ENCODE measurements at places on chromosomes 11 and 22.

DNA sequence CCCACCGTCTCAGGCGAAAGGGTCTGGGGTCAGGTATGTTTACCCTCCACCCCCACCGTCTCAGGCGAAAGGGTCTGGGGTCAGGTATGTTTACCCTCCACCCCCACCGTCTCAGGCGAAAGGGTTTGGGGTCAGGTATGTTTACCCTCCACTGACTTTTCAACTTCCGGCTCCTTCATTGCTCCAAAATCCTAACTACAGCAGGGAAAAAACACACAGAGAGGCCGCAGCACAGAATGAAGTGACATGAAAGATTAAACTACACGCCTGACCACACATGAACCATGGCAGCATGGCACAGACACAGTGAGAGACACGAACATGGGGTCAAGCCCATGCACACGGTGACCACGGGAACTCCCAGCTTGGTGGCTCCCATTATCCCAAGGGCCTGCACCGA lies 634.9 kb upstream of the B3GAT1 start:
- no peak for DNase-seq

- no peak for DNase-seq
These were observed 27.3 kb downstream of the FAM168A start for GRCh38 chr11:73570415-73571114.

GRCh38 chr11:121437686-121438078 lies 14.4 kb upstream of the SORL1 start:
- no peak for DNase-seq

- DNase-seq, result no peak
These were observed 78.4 kb upstream of the DBX1 start for GRCh38 chr11:20238712-20239111.

DNA sequence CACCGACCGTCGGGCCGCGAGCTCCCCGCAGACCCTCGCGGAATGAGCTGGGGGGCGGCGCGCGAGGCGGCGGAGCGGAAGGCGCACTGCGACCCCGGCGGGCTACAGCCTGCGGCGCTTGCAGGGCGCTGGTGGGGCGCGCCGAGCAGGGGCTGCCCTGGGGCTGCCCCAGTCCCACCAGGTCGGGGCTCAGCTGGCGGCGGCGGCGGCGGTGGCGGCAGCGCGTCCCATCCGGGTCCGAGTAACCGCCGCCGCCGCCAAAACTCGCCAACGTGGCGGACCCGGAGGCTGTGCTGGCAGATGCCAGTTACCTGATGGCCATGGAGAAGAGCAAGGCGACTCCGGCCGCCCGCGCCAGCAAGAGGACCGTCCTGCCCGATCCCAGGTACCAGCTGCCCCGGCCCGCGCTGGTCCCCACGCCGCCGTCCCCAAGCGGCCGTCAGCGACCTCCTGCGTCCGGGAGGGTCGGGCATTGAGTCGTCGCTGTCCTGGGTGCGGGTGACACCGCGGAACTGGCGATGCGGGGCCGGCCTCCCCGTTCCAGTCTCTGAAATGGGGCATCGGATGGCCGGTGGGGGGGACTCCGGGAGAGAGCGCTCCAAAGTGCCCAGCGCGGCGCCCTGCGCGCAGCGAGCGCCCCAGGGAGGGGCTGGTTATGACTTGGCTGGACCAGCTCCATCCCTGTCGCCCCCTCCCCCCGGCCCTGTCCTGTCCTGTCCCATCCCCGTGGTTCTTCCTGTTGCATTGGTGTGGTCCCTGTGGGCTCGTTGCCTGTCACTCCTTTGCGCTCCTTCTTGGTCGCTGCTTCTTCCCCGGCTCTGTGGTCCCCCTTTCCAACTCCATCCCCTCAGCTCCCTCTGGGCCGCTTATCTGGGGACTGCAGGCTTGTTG lies 63.5 kb downstream of the CRYBB2 start:
- DNase-seq, result no peak

DNA sequence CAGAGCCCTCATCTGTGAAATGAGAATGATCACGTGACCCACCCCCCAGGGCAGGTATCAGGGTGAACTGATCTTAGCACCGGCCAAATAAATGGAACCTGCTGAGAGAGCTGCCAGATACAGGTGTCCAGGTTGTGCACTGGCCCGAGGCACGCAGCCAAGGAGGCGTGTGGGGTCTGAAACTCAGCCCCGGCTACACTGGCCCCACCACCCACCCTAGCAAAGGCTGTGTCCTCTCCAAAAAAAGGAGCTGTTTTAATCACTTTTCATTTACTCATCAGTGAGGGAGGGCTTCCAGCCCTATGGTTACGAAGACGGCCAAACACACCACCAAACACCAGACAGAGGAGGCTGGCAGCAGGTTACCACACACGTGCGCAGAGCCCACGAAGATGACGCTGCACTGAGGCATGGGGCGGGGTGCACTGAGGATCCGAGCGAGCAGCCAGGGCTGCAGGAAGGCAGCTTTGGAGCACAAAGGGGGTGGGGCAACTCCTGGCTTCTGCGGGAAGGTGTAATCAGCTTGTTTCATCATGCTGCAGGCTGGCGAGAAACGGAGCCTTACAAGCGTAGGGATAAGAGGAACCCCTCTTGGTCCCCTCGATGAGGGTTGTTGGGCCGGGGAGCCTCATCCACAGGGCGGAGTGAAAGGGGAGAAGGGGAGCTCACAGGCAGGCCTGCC lies 19.5 kb upstream of the SLC22A12 start:
- DNase-seq, result no peak

DNA sequence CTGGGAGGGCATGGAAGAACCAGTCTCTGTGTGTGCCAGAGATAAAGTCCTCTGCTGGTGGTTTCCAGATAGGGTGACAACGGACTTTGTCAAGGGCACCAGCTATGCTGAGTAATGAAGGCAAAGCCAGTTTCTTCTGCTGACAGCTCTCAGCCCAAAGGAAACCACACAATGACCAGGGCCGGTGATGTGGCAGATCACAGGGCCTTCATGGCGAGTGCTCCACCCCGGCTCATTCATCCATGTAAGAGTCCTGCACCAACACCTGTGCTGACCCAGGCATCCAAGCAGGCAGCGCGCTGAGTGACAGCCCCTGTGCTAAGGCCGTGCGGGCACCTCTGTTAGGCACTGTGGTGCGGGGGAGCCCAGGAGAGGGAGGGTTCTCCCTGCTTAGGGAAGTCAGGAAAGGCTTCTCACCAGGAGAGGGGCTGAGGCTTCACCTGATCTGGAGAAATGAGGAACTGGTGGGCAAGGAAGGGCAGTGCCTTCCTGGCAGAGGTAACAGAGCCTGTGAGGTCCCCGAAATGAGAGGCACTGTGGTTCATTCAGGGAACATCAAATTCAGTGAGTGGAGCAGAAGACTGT lies 33.8 kb downstream of the TP53I11 start:
- DNase-seq, result no peak

GRCh38 chr11:59247531-59248227 lies 35.0 kb upstream of the MPEG1 start:
- no peak for DNase-seq

- DNase-seq, result no peak
These were observed 45.5 kb upstream of the FTH1 start for GRCh38 chr11:62012832-62013461.

DNA sequence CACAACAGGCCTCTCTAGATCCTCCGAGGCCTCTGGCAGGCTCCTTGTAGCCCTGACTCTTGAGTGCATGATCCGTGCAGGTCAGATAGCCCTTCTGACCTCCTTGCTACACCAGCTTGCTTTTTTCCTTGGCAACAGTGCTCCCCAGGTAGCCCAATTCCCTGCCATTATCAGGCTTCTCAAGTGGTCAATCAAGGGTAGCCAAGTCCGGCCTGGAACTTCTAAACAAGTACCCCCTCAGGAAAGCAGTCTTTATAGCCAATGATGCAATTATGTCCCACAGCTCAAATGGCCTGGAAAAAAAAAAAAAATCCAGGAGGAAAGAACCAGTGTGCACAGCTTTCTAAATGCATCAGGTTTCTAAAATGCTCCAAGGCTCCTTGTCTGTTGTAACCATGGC lies 59.8 kb downstream of the TENM4 start:
- no peak for DNase-seq

GRCh38 chr22:42171417-42171816 lies 40.8 kb upstream of the CYP2D6 start:
- no peak for DNase-seq

- no peak for DNase-seq
These were observed 40.6 kb upstream of the CRYBB3 start for GRCh38 chr22:25159028-25159427.

DNA sequence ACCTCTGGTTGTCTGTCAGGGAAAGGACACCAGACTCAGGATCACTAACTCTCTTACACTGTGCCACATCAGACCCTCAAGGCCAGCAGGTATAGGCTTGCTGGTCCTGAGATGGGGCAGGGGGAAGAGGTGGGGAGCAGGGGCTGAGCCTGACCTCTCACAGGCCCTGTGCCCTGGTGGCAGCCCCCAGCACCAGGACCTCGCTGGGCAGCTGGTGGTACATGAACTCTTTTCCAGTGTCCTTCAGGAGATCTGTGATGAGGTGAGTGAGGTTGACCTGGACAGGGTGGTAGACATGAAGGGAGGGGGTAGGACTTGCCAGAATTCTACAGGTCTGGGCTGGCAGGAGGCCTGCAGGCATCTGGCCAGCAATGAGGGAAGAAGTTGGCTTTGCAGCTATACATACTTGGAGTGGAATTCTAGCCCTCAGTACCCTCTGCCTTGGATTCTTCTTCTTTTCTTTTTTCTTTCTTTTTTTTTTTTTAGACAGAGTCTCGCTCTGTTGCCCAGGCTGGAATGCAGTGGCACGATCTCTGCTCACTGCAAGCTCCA lies 1.4 kb downstream of the NUDT22 start:
- no peak for DNase-seq

DNA sequence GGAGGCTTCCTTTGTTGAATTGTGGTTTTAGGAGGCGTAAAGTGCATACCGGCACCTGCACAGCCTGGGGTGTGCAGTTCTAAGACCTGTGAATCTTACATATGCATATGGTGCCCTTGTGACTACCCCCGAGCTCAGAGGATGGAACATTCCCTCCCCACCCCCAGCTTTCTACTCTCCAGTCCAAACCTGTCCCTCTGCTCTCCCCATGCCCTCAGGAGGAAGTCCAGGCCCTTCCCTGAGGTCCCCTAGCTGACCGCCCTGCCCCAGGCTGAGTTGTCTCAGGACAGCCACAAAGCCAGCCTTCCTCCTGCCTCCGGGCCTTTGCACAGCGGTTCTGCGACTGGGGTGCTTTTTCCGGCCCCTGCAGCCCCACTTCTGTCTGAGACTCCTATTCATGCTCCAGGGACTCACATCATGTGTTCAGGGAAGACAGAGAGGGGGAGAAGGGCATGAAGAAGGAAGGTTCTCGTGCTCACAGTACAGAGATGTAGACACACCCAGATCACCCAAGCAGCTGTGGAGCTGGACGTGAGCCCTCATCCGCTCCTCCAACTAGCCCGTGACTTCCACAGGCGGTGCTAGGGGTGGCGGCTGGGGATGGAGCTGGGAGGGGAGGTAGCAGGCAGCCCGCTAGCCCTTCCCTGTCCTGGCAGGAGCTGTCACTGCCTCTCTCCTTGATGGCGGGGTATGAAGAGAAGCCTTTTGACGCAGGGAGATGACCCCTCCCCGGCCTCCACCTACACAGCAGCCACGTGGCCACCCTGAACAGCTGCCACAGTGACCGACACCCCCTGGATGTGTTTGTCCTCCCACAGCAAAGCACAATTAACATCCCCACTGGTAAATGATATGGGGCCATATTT lies 50.8 kb downstream of the FLRT1 start:
- no peak for DNase-seq

DNA sequence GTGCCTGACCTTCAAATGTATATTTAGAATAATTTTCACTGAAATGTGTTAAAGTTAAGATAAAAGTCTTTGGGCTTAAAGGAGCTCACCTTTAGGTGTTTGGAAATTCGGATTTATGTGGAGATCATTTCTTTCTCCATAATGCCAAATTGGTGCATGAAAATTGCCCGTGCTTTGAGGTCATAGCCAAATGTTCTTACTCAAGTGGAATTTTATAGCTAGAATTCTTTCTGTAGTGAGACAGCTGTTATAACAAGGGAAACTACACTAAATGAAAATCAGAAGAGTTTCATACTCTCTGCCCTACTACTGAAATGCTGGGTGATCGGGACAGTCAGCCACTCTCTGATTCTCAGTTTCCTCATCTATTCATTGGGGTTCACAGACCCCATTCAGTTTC lies 89.5 kb upstream of the DBX1 start:
- DNase-seq, result no peak

DNA sequence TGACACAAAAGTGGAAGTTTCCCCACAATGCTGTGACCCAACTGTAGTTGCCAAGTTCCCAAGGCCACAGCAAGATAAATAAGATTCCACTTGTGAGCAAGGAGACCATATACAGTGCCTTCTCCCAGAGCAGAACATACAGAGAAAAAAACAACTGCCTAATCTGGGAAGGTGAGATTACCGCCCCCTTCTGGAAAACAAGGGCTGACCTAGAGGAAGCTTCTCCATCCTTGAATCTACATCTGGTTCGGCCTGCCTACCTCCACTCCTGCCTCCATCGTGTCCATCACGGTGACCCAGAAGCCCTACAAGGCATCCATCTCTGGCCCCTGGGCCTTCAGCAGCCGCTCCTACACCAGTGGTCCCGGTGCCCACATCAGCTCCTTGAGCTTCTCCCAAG lies 6.1 kb upstream of the RNASEH2C start:
- no peak for DNase-seq

DNA sequence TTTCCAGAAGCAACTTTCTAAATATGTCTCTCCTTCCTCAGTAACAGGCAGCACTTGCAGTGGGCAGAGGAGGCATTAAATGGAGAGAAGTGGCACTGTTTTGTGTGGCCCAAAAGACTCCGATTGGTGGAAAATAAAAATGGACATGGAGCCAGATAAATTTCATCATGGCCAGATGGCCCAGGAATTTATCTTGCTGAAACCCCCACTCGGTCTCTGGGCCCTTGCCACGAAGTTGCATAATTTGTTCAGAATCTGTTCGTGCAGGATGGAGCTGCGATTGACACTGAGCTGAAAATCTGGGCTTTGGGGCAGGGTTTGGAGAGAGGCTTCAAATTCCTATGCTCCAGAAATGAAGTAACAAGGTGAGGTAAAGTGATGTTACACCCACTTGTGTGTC lies 65.5 kb downstream of the C11orf91 start:
- no peak for DNase-seq

GRCh38 chr11:113849713-113850112 lies 25.7 kb downstream of the USP28 start:
- DNase-seq, result no peak

DNA sequence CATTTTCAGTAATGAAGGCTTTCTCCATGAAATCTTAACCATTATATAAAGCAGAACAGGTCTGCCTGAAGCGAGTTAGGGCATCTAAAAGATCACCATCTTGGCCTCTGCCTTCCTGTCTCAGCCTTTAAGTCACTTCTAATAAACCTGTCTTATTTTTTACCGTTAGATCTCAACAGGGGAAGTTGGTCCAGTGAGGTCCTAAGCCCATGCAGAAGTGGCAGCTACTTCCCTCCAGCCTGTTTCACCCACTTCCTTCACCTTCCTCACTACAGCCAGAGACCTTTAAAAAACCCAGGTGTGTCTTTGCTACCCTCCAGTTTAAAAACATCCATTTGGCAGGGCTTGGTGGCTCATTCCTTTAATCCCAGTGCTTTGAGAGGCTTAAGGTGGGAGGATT lies 14.1 kb upstream of the LIPT2 start:
- no peak for DNase-seq

- no peak for DNase-seq
These were observed 123.9 kb downstream of the RBFOX2 start for GRCh38 chr22:35904752-35905151.

Data from stimulated activated CD4-positive, alpha-beta T cell treated with anti-CD3 and anti-CD28 coated beads, TNF-alpha, amount 100 ng/mL, for 4 hours (primary cell).